ENCODE measurements at places on chromosomes 13 and 19.

DNA sequence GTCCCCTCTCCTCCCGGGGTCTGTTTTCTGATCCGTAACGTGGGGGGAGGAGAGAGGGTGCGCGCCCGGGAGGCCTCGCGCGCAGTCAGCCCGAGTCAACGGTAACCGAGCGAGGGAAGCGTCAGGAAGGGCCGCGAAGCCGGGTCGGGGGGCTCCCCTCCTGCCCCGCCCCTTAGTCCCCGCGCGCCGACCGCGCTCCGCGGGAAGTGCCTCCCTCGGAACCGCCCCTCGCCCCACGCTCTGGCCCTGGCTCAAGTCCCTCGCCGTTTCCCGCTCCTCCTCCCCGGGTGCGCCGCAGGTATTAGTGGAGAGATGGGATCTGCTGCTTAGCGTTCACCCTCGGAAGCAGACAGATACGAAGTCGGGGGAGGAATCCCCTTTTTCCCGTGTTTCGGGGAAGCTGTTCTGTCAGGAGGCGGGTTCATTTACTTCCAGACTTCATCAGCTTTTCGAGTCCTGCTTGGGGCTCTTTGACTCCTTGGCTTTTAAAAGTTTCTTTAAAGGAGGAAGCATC is 770 bp downstream of the HNRNPM start:
- DNase-seq: no peak

DNA sequence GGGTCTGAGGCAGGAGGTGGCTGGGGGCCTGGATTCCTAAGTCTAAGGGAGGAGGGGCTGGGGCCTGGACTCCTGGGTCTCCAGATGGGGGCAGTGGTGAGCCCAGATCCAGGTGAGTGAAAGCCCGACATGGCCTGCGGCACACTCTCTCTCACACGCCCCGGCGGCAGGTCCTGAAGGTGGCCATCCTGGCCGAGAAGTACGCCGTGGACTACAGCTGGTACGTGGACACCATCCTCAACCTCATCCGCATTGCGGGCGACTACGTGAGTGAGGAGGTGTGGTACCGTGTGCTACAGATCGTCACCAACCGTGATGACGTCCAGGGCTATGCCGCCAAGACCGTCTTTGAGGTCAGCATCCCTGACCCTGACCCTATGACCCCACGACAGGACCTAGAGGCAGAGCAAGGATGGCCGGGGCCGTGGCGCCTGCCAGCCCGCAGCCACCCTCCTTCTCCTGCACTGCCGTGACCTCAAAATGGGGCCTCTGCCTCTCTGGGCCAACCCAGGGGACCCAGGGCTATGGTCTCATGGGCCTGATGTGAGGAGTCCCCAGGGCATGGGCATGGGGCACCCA is 13.2 kb downstream of the FUZ start:
- no peak for DNase-seq

DNA sequence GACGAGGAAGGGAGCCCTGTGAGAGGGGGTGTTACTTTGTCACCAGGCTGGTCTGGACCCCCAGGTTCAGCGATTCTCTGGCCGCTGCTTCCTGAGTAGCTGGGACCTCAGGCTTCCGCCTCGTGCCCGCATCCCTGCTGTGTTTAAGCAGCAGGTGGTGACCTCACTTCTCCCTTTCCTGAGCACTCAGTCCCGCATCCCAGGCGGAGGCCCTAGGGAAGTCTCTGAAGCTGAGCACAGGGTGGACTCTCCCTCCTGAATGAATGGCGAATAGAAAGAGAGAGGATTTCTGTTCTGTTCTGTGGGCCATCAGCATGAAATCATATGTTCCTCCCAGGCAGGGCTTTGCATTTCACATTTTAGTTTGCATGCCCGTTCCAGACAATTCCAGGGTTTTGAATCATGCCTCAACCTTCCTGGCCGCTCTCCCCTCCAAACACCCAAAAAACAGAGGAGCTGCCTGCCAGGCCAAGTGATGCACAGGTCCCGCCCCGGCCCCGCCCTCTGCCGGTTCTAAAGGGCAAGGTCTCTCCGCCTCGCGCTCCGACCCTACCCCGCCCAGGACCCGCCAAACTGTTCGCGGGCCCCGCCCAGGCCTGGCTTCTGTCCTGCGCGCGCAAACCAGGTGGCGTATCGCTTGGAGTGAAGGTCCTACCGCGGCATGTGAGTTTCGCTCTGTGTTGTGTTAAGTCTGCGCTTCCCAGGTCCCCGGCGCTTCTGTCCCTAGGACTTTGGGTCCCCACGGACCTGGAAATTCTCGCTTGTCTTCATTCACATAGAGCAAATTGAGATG is 35.1 kb upstream of the ZNF808 start:
- DNase-seq: no peak

DNA sequence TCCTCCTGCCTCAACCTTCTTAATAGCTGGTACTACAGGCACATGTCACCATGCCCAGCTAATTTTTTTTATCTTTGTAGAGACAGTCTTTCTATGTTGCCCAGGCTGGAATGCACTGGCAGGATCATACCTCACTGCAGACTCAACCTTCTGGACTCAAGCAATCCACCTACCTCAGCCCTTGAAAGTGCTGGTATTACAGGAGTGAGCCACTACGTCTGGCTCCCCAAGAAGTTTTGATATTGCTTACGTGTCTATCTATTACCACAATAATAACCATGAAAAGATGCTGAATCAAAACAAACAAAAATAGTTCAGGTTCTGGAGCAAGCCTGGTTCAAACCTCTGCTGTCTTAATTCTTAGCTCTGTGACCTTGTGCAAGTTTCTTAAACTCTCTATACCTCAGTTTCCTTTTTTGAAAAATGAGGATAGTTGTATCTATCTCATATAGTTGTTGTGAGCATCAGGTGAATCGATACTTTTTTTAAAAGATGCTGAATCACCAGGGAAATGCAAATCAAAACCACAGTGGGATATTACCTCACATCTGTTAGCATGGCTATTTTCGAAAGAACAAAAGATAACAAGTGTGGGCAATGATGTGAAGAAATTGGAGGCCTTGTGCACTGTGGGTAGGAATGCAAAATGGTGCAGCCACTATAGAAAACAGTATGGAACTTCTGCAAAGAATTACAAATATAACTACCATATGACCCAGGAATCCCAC is 19.0 kb upstream of the LEUTX start:
- DNase-seq: no peak

DNA sequence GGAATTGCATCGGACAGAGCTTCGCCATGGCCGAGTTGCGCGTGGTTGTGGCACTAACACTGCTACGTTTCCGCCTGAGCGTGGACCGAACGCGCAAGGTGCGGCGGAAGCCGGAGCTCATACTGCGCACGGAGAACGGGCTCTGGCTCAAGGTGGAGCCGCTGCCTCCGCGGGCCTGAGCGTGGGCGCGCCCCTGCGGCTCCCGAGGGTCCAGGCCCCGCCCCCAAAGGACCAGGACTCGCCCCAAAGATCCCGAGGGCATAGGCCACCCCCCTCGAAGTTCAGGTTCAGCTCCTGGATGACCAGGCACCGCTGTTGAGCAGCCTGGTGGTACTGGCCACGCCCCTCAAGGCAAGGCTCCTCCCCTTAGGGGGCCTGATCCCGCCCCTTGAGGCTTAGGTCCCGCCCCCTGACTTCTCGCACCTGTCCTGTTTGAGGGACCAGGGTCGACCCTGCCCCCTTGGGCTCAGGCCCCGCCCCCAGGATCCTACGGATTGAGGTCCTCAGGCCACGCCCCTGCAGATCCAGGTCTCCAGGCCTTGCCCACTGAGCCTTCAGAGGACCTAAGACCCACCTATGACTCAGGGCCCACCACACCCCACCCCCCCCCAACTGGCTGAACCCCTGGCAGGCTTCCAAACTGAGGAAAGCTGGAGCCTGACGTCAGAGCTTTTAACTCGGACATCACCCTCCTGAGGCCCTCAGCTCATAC is 43.1 kb downstream of the CYP4F22 start:
- no peak for DNase-seq

DNA sequence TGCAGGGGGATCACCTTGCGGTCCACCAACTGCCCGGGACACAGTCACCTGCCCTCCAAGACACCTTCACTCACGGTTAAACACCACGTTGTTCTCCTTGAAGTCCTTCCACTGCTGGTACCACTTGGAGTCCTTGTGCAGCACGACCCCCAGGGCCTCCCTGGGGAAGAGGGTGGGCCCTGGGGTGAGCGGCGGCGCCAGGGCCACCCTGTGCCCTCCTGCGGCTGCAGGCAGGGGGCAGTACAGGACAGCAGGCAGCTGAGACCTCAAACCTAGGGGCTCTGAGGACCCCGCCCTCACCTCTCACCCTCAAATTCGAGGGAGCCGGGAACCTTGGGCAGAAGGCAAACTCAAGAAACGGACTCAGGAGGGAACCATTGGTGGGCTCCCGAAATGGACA is 7.5 kb upstream of the CTXN1 start:
- DNase-seq: no peak

GRCh38 chr13:79404985-79405384 is 1.1 kb downstream of the RBM26 start:
- DNase-seq: no peak

GRCh38 chr19:917323-918151 is at the start of gene KISS1R:
TSS of gene KISS1R (plus strand) at chr19:917333. CDS start at chr19:917503, 170 bp downstream.
- no peak for DNase-seq

- DNase-seq: peak; percentile 74
Measured at GRCh38 chr13:24271601-24272451, 37.6 kb upstream of the C1QTNF9 start.

GRCh38 chr19:47110521-47111005 is 3.0 kb downstream of the ZC3H4 start:
- no peak for DNase-seq

DNA sequence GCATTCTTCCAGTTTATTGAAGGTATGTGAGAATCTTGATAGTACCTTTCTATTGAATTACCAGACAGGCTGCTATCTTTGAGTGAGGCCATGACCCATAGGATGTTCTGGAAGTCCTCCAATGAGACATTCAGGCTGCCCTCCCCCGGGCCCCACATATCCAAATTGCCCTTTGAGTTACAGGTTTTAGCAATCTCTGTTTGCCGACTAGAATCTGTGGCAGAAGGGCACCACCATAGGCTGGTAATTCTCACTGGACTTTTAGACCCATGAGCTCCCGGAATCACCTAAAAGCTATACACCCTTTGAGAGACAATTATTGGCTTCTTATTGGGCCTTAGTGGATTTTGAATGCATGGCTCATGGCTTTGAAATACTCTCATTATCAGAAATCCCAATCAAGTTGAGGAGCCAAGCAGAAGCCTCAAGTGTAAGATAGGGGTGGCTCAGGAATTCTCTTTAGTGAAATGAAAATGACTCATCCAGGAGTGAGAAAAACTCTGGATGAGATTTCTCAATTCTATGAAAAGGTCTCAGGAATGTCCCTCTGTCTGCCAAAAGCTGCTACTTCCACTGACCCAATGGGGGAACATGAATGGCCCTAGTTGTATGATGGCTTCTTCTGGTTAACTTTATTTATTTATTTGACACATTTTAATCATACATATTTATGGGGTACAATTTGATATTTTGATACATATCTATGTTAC is 172.1 kb upstream of the CSNK1A1L start:
- peak; percentile 25 for DNase-seq

DNA sequence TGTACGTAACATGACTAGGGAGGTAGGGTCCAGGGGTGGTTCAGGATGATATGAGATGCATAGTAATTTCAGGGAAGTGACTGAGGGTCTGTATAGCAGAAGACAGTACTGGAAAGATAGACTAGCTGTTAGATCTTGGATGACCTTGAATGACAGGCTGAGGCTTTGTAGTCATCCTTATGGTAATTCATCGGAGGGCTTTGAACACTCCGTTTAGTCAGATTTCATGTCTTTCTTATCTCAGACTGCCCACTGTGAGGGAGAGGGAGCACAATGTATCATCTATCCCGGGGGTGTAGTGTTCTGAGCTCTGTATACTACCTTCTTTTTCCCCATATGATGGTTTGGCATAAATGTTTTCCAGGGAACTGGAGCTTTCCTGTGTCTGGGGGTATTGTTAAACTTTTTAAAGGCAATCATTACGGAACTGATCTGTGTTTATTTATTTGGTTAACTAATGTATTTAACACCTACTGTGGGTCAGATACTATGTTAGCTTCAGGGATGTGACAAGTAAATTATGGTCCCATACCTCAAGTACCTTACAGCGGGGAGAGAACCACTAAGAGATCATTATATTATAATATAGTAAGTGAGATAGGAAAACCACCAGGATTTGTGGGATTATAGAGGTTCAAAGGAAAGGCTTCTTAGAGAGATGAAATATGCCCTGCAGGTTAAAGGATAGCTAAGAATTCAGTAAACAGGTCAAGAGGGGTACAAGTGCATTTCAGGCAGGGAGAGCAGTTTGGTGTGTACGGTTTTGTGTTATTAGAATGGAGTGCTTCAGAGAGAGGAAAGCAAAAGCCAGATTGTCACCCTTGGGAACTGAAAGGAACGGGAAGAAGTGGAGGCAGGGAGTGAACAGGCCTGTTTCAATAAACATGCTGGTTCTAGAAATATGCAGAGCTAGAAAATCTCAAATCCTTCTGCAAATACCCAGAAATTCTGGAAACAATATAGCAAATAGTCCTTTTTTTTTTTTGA is 164.8 kb upstream of the KL start:
- DNase-seq: no peak

DNA sequence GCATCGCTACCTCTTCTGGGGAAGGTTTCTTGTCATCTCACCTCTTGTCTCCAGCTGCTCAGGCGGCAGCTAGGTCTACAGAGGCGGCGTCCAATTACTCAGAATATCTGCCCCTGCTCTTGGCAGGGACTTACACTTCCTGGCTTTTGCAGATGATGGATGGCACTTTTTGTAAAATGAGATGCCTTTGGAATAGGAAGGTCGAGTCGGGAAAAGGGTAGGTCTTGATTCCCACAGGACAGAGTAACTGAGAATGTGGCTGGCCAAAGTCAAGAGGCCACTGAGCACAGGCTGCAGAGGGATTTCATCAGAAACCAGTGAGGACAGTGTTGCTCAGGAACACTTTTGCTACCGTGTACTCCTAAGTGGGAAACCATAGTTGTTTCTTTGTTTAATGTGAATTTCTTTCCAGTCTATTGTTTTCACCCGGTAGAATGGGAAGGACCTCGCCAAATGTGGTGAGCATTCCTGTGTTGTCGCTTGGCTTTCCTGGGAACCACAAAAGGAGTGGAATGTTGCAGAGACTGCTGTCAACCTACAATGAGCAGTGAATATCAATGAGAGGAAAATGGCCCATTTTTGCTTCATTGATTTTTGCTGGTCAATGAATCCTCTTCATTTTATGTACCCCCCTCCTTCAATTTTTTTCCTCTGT is 383.7 kb downstream of the HS6ST3 start:
- no peak for DNase-seq

- DNase-seq: no peak
Measured at GRCh38 chr19:1872807-1873523, 9.6 kb upstream of the KLF16 start.

GRCh38 chr13:58619396-58620113 is 988.0 kb downstream of the PCDH17 start:
- no peak for DNase-seq
